Activated CD4-positive, alpha-beta T cell treated with anti-CD3 and anti-CD28 coated beads for 24 hours (primary cell): ENCODE measurements at places on chromosomes 4 and X.

DNA sequence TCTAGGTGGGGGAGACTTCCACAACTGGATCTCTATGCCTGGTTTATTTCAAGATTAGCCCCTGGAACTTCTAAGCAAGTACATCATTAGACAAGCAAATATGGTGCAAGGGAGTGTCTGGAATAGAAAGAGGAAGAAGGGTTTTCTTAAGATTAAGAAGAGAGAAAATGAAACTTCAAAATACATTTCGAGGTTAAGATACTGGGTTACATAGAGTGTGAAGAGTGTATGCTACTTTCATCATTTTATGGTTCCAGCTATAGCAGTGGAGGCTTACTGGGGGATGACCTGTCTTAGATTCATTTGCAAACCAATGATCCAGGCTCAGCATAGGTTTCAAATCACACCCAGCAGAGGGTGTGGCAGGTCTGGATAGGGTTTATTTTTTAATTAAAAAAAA, 144.4 kb upstream of the GATB start:
- no peak for DNase-seq

DNA sequence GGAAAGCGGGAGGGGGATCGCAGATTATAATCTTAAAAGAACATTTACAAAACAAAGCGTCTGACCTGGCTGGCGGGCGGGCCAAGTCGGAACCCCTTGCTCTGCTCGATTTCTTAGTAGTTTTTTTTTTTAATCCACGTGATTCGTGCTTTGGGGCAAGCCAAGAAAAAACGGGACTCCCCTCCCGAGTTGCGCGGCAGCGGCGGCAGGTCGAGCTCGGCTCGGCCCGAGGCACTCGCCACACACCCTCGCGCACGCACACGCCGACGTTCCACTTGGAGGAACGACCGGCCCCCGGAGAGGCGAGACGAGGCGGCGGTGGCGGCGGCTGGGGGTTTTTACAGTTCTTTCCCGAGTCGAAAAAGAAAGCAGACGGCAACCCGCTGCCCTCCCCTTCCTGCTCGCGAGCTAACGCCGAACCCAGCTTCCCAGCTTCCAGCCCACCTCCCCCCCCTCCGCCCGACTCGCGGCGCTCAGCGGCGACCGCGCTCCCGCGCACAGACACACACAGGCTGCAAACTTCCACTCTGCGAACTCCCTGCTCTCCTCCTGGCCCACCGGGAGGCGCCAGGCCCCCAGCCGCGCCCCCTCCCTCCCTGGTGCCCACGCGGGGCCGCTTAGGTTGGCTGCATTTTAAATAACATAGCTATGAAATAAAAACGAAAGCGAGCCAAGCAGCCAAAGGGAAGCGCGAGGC, 1.2 kb downstream of the BCOR start:
- DNase-seq = no peak

DNA sequence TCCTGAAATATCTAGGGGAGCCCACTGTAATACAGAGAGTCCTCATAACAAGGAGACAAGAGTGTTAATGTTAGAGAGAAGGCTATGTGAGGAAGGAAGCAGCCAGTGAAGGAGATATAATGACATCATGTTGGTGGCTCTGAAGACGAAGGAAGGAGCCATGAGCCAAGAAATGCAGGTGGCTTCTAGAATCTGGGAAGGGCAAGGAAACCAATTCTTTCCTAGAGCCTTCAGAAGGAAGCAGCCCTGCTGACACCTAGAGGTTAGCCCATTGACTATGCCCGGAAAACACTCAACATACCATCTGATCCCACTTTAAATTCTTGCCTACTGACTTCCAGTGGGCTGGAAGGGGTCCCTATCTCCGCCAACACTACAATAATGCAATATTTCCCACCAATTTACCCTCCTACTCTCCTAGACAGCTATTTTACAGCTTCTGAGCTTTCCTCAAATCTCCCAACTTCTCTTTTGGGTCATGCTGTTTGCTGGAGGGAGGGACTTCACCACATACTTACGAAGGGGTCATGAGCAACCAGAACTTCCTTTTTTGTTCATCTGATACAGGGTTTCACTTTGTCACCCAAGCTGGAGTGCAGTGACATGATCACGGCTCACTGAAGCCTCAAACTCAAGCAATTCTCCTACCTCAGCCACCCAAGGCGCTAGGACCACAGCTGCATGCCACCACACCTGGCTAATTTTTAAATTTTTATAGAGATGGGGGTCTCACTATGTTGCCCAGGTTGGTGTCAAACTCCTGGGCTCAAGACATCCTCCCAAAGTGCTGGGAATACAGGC, 25.2 kb upstream of the G3BP2 start:
- no peak for DNase-seq

- no peak for DNase-seq
Measured at GRCh38 chr4:11098461-11098860, 330.2 kb downstream of the HS3ST1 start.

DNA sequence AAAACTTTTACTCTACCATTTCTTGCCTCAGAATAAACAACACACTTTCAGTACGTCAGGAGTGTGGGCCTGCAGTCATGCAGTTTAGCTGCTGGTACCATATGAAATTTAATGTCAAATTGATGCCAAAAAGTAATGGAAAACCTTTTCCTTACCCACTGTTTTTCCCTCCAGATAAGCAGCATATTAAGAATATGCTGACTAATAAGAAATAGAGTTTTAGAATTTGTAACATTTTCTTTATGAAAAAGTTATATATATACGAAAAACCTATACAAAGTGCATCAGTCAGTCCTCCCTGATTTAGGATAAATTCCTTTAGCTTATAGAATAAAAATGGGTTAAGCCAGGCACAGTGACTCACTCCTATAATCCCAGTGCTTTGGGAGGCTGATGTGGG, 206.8 kb upstream of the PPARGC1A start:
- DNase-seq = no peak

DNA sequence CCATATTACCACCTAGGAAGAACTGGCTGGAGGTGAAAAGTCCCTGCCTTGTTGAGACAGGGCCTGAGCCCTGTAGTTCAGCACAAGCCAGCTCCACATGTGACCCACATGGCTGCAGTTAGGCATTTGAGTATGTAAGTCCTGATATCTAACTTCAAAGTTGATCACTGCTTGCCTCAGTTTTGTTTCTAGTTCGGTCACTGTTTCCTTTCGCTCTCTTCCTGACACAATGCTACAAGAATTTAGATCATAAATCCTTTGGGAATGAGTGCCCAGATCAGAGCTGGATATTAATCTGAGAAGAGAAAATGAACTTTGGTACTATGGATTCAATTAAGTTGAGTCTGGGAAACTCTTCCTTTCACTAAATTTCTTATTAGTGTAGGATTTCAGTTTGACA, 48.4 kb downstream of the AKAP4 start:
- DNase-seq = no peak

GRCh38 chrX:437661-438390, 51.1 kb upstream of the PPP2R3B start:
- no peak for DNase-seq

- DNase-seq = no peak
Measured at GRCh38 chr4:121989715-121990114, 37.9 kb upstream of the TRPC3 start.

DNA sequence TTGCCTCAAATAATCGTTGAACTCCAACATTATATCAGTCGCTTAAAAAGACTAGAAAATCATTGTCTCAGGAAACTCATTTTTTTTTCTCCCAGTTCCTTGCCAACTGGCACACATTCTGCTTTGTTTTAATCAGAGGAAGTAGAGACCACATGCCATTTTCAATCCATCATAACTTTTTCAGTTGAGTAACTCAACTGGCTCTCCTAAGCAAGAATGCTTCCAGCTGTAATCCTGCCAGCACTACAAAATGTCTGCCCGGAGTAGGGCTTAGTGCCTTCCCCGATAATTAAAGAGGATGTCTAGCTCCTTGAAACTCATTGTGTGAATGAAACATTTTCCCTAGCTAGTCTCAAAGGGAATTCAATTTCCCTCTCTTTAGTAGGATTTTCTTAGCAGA, 33.0 kb downstream of the FREM3 start:
- DNase-seq = no peak

- DNase-seq = no peak
Measured at GRCh38 chr4:37188100-37188499, 56.4 kb upstream of the NWD2 start.

- no peak for DNase-seq
Measured at GRCh38 chr4:109733728-109734127, 3.9 kb upstream of the PLA2G12A start.
